ENCODE measurements at places on chromosomes 7 and 10.

DNA sequence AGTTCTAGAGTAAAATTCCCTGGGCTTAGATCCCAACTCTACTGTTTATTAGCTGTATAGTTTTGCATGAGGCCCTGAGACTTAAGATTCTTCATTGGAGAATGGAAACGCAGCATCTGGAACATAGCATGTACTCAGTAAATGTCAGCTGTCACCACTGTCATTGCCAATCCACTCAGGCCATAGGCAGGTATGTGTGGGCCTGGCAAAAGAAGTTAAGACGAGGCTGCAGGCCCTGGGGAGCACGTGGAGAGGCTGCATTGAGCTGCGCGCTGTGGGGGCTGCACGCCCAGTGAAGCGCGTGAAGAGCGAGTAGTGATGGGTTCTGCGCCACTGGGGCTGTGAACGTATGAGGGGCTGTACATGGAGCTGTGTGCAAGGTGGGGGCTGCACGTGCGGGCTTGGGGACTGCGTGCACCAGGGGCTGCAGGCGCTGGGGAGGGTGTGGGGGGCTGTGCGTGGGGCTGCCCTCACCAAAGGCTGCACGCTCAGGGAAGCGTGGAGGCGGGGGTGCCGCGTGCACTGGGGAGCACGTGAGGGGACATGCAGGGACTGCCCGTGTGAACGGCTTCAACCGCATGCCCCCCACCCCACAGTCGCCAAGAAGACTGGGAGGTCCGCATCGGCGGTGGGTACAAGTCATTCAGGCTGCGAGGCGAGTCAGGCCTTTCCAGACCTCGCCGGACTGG is 85.5 kb downstream of the PRR15 start:
- DNase-seq: no peak

GRCh38 chr7:149175150-149175549 is 20.2 kb upstream of the ZNF282 start:
- DNase-seq: no peak

GRCh38 chr7:95059842-95060313 is 152.5 kb downstream of the PPP1R9A start:
- DNase-seq: no peak

GRCh38 chr7:20596653-20597052 is 18.8 kb upstream of the ABCB5 start:
- no peak for DNase-seq
